ENCODE measurements at places on chromosomes 6 and 20. TPM values are rescaled to one million over a fixed set of nuclear protein-coding genes. Genes with fewer than 3 reads are reported as not detected.

SF3B5 gene
- total RNA-seq = 168 TPM

HAO1 gene
- total RNA-seq = not detected

EPHA7 gene
- 0.17 TPM for total RNA-seq

FBXO9 gene
- total RNA-seq = 59.0 TPM

GRM1 gene
- not detected for total RNA-seq

ZSCAN23 gene
- 0.65 TPM for total RNA-seq

NMBR gene
- total RNA-seq = not detected

CFB gene
- 33.1 TPM for total RNA-seq

NRN1 gene
- 41.4 TPM for total RNA-seq

GCM1 gene
- 0.16 TPM for total RNA-seq

VSX1 gene
- not detected for total RNA-seq

SOBP gene
- 4.0 TPM for total RNA-seq

SIRPD gene
- not detected for total RNA-seq

RAD21L1 gene
- not detected for total RNA-seq
